ENCODE measurements at places on chromosomes 2 and 18.

DNA sequence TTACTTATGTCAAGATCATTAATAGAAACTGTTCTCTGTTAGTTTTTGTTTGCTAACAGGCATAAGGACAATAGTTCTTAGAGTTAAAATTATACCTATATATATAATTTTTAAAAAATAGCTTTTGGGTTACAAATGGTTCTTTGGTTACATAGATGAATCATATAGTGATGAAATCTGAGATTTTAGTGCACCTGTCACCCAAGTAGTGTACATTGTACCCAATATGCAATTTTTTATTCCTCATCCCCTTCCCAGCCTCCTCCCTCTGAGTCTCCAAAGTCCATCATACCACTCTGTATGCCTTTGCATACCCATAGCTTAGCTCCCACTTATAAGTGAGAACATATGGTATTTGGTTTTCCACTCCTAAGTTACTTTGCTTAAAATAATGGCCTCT is 26.4 kb downstream of the SLC4A1AP start:
- H3K36me3 ChIP-seq: peaks cover 49% of the 10 kb centered on the region
- DNase-seq: no peak
- H3K4me3 ChIP-seq: no peak overlapping the region
- H3K27me3 ChIP-seq: no peaks in the 10 kb centered on the region
- H3K27ac ChIP-seq: no peak overlapping the region

DNA sequence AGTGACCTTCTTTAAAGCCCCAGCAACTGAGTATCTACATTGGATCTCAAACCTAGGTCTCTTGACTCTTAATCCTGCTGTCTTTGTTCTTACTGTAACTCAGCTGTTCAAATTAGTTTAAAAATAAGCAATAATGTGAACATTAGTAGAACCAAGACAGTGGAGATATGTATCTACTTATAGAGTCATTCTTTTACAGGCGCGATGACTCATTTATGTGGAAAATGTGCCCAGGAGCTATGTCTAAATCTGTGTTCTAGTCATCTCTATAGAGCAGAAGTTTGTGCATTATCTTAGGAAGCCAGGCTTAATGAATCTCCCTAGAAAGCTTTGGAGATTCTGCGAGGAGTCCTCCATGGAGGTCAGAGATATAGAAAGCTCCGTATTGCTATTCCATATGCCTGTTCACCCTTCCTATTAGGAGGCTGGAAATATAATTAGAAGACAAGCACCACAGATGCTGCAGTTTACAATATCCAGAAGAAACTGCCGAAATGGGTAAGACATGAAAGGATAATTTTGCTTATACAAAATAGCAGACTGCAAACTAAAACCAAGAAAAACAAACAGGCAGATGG is 211.6 kb downstream of the TRIB2 start:
- no peaks in the 10 kb centered on the region for H3K36me3 ChIP-seq
- no peak overlapping the region for H3K4me3 ChIP-seq
- H3K27ac ChIP-seq: no peak overlapping the region
- no peaks in the 10 kb centered on the region for H3K4me1 ChIP-seq
- no peaks in the 10 kb centered on the region for H3K27me3 ChIP-seq
- no peak for DNase-seq

DNA sequence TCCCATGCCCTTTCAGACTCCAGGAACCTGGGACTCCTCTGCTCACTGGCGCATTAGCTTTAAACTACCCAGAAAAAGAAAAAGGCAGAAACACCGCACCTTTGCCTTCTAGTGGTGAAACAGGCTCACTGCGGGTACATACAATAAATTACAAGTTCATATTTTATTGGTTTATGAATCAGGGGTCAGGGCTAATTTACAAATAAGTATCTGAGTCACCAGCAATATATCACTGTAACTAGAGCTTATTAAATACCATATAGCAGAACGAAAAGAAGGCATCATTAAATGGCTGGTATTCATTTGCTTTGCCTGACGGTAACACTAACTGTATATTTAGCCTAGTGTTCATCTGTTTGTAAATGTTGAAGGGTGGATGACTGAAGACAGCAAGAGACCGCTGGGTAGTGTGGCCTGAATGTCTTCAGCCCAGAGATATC is 26.9 kb upstream of the DTNB start:
- no peaks in the 10 kb centered on the region for H3K27me3 ChIP-seq
- H3K4me1 ChIP-seq: no peaks in the 10 kb centered on the region
- H3K4me3 ChIP-seq: no peak overlapping the region
- no peaks in the 10 kb centered on the region for H3K36me3 ChIP-seq
- no peak for DNase-seq
- H3K27ac ChIP-seq: no peak overlapping the region

GRCh38 chr2:70937866-70938585 is 2.3 kb downstream of the ATP6V1B1 start:
- no peak overlapping the region for H3K4me3 ChIP-seq
- H3K27me3 ChIP-seq: no peaks in the 10 kb centered on the region
- DNase-seq: no peak
- no peaks in the 10 kb centered on the region for H3K36me3 ChIP-seq
- no peak overlapping the region for H3K27ac ChIP-seq

DNA sequence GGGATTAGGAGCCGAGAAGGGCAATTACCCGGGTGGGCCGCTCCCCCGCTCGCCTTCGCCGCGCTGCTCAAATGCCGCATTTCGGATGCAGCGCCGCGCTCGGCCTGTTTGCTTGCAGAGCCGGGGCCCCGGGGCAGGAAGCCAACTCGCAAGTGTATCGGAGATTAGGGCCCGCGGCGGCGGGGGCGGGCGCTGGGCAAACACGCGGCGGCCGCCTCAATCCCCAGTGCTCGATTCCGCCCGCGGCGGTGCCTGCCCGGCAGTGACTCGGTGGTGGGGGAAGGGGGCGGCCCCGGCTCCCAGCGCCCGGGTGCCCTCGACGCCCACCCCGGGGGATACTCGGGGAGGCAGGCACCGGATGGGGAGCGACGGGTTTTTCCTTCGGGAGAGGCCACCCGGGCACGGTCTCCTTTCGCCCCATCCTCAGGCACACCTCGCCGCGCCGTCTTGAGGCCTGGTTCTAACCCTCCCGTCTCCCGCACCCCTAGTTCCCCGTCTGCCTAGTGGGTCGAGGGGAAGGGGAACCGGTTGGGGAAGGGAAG is 26.6 kb upstream of the NOTO start:
- no peak overlapping the region for H3K27ac ChIP-seq
- peaks cover 9% of the 10 kb centered on the region for H3K27me3 ChIP-seq
- peaks cover 26% of the 10 kb centered on the region for H3K4me1 ChIP-seq
- no peak overlapping the region for H3K4me3 ChIP-seq
- DNase-seq: peak; percentile 78

- H3K4me1 ChIP-seq: no peaks in the 10 kb centered on the region
- no peaks in the 10 kb centered on the region for H3K27me3 ChIP-seq
- peaks cover 23% of the 10 kb centered on the region for H3K36me3 ChIP-seq
- H3K4me3 ChIP-seq: no peak overlapping the region
- DNase-seq: no peak
Observed at GRCh38 chr2:152762202-152762601, 43.8 kb downstream of the ARL6IP6 start.

DNA sequence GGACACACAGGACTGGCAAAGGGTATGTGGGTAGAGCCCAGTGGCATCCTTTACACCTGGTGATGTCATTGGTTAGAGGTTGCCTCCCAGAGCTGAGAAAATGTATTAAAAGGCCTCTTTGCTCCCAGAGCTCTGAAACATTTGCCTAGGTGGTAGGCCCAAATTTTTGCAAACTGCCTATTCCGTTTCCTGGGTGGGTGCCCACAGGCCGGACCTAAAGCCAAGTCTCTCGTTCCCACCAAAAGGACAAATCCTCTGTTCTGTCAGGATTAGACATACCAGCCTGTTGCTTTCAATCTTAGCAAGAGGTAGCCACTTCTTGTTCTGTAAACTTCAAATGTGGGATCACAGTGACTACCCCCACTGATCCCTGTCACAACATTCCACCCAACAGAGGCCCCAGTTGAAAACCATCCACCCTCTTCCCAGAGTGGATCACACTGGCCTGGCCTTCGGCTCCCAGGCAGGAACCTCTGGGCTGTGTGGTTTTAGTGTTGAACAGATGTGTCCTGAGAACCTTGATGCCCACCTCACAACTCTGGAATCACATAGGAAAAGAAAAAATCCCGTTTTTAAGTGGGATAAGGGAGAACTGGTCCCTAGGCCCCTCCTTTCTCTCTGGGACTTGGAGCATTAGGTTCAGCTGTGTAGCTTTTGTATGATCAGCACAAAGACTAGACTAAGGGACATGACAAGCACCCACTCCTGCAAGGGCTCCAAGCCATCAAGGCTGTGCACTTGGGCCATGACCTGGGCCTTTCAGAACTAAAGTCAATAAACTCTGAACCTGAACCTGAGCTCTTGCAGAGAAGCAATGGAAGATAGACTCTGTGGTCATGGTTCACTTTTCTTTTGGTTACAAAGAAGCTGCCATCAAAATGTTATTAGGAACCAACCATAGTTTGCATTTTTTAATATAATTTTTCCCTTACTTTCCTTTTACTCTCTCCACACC is 211.3 kb downstream of the CYP26B1 start:
- no peak overlapping the region for H3K27ac ChIP-seq
- no peaks in the 10 kb centered on the region for H3K27me3 ChIP-seq
- H3K36me3 ChIP-seq: no peaks in the 10 kb centered on the region
- DNase-seq: no peak
- H3K4me1 ChIP-seq: no peaks in the 10 kb centered on the region

- no peaks in the 10 kb centered on the region for H3K4me1 ChIP-seq
- H3K36me3 ChIP-seq: no peaks in the 10 kb centered on the region
- peak overlapping the region; percentile 46 for H3K4me3 ChIP-seq
- H3K27ac ChIP-seq: no peak overlapping the region
- H3K27me3 ChIP-seq: peaks cover 13% of the 10 kb centered on the region
Observed at GRCh38 chr2:162153608-162154224, 1.7 kb upstream of the GCG start.

DNA sequence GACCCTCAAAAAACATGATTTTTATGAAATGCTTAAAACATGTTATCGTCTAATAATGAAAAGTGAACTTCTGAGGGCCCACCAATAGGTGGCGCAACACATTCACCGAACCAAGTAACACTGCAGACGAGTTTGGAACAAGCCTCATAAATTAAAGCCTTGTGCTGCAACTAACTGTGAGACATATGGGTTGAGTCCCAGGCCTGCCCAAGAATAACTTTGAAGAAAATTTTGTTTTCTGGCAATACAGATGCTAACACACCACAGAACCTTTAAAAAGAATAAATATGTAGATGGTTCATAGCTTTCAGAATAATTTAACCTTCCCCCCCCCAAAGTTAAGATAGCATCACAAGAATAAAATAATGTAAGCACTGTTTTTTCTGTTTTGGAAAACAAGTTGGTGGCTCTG is 285.9 kb downstream of the RNF144A start:
- H3K27me3 ChIP-seq: no peaks in the 10 kb centered on the region
- DNase-seq: peak; percentile 4
- no peaks in the 10 kb centered on the region for H3K4me1 ChIP-seq
- no peak overlapping the region for H3K27ac ChIP-seq
- no peak overlapping the region for H3K4me3 ChIP-seq
- H3K36me3 ChIP-seq: no peaks in the 10 kb centered on the region

DNA sequence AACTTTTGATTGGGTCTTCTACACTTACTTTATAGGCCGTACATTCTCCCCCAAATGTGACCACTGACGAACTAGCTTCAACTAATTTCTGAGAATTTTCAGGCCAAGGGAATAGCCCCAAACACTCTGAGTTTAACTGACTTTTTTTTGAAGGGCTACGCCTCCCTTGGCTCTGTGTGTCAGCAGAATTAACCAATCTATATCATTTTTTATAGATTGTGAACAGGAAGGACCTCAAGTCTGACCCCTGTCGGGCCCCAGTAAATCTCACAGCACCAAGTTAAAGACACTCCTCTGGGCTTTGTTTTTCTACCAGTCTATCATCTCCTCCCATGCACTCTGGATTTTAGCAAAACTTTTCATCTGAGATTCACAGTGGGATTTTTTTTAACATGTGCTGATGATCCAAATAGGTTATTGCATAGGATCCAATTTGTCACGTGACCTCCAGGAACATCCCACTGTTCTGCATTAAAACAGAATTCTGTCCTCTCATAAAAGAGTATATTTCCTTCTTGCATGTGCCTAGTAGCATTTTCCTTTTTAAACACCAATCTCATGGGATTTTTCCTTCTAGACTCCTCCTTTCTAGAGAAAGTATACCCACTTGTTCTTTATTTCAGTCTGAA is 307.1 kb downstream of the OSR1 start:
- no peaks in the 10 kb centered on the region for H3K4me1 ChIP-seq
- no peak overlapping the region for H3K27ac ChIP-seq
- H3K4me3 ChIP-seq: no peak overlapping the region
- H3K27me3 ChIP-seq: no peaks in the 10 kb centered on the region
- no peak for DNase-seq

DNA sequence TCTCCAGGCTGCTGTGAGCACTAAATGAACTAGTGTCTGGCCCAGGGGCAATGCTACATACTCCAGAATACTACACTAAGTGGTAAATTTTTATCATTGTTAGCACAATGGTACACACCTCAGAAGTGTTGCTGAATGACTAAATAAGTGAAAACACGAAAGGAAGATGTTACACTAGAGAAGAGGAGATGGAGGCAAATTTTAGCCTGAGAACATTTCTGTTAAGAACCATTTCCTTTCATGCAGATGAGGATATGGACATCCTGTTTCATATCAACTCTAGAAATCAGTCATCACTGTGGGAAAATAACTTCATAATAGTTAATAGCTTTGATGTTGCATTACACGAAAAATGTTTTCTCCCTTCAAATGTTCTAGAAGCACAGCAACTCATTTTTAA is 117.6 kb upstream of the STK17B start:
- no peaks in the 10 kb centered on the region for H3K36me3 ChIP-seq
- H3K4me3 ChIP-seq: peak overlapping the region; percentile 61
- H3K4me1 ChIP-seq: peaks cover 51% of the 10 kb centered on the region
- peak overlapping the region; percentile 58 for H3K27ac ChIP-seq

DNA sequence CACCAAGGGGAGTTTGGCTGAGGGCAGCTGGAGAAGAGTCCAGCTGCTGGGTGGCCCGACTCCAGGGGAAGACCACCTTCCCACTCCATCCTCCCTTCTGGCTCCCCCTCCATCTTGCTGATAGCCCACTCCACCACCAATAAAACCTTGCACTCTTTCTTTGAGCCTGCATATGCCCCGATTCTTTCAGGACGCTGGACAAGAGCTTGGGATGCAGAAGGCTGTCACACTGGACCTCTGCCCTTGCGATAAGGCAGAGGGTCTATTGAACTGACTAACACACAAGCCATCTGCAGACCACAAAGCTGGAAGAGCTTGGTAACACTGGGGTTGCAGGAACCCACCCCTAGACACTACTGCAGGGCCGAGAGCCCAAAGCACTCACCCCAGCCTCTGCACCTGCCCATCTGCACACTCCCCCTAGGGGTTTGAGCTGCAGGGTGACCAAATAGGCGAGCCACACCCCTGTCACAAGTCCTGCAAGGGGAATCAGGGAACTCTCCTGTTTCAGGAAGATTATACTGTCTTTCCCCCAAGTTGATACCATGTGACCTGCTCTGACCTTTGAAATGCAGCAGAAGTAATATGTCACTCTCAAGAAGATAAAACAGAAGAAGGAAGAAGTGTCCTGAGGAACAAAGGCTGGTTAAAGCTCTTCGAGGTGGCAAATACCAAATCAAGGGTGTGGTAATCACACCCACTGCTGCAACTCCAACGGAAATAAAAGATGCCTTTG is 70.5 kb downstream of the SMAD4 start:
- no peaks in the 10 kb centered on the region for H3K27me3 ChIP-seq
- H3K36me3 ChIP-seq: no peaks in the 10 kb centered on the region
- H3K4me1 ChIP-seq: no peaks in the 10 kb centered on the region
- no peak overlapping the region for H3K27ac ChIP-seq
- DNase-seq: no peak
